Cortex of kidney (tissue), 1 donor: ENCODE measurements at places on chromosomes 7 and 10.

GRCh38 chr10:24617771-24618396 is 105.8 kb downstream of the ARHGAP21 start:
- no peak for DNase-seq

DNA sequence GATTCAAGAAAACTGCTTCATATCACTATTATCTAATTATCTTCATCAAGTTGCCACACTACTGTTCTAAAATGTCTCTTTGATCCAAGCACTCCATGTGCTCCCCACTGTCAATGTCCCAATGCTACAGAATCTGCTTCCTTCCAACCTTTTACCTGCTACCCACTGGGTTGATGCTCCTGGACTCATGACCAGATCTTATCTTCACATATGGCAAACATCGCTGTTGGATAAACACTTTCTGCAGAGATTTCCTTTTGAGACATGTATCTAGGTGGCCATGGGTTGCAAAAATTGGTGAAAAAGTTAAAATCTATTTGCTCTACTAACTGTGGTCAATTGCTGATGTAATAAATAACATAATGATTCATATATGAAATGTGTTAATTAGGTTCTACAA is 24.5 kb upstream of the SEMA3C start:
- DNase-seq, result no peak

DNA sequence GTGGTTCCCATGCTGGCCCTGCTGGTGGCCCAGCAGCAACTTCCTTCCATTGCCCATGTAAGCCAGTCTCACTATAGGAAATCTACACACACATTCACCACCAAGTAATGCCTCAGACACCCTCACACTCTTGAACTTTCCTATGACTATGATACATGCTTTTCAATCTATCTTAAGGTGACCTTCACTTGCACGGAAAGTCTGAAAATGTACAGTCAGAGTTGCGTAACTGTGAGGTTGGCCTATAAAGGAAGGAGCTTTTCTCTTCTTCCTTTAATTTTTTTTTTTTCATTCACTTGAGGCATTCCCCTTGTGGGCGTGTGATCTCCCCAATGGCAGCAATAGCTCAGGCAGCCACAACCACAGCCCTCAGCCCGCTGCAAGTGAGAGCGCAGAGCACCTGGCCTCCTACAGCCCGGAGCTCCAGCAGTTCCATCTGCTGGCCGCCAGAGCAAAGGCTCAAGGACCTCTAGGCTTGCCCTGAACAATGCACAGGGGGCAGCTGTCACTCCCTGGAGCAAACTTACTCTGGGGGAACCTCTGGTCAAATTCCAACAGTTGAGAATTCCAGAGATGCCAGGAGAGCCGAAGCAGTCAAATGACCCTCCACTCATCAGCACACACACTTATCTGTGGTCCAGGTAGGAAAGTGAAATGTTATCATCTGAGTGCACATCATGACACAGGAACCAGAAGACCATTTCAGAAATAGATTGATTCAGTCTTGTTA is 123.1 kb upstream of the ADO start:
- no peak for DNase-seq

DNA sequence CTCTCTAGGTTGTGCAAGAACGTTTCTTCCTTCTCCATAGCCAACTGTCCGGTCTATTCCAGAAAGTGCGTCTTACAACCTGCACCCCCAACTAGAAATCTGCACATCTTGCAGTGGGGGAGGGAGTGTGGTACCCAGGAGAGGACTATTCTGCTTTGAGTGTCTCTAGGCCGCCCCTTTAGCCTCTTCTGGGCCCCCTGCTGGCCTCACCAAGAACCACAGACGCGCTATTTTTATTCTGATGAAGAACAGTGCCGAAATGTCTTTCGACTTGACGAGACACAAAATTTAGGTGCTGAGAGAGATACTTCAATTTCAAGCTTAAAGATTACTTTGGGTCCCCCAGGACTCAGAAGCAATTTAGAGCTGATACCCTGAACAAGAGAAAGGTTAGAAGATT is 1.0 kb downstream of the CNPY1 start:
- DNase-seq, result no peak

- no peak for DNase-seq
These were observed 494.0 kb downstream of the MAGI2 start for GRCh38 chr7:78959477-78959876.

DNA sequence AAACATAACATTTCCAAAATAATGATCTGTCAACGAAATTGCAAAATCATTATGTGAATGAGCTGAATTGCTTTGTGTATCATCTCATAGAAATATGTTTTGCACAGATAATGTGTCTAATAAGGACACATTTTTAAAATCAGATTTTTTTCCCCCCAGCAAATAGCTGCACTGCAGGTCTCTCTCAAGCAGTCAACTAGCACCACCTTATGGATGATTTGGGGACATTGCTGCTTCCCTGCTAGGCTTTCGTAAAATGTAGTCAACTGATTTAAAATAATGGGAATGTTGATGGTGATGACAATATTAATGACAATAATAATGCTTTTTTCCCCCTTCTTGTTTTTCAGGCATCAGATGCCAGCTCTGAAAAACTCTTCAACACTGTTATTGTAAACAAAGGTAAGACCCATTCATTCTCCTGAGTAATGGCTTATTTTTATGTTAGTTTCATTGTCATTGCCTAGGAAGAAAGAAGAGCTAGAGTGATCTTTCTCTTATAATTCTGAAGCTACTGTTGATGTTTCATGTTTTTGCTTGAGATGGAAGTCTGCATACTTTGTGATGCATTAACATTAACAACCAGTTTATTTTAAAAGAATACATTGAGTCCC is 433.6 kb upstream of the GALNT17 start:
- no peak for DNase-seq

- DNase-seq, result no peak
These were observed 7.3 kb downstream of the WDFY4 start for GRCh38 chr10:48691812-48692528.

DNA sequence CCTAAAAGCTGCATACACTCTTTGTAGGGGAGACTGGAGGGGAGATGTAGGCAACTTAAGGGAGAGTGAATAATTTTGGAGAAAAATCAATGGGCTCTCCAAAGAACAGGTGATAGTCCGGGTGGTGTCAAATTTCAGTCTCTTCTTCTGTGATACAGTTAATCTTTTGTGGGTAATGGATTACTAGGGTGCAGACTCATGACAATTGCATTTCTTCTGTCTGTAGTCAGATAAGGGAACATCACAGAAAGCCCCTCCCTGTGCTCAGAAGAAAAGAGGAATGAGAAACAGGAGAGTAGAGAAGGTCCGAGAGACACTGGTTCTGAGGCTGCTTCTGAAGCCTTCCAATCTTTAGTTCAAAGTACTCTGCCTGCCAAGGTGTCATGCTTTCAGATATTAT is 1140.7 kb upstream of the LRRN3 start:
- no peak for DNase-seq

- DNase-seq, result no peak
These were observed 158.1 kb upstream of the PHF14 start for GRCh38 chr7:10815546-10815945.

GRCh38 chr7:2929321-2930201 is 85.5 kb upstream of the GNA12 start:
- DNase-seq, result no peak

DNA sequence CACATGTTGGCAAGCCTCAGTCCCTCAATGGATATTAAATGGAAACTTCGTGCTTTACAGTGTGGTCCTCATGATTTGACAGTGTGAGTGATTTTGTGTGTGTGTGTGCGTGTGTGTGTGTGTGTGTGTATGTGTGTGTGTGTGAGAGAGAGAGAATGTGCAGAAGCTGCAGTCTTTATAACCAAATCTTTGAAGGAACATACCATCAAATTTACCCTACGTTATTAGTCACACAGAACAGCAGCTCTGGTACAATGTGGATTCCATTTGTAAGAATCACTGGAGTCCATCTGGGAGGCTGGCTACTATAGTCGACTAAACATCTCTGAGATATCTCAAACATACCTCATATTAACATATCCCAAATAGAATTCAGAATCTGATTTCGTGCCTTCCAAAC is 928.0 kb upstream of the POT1 start:
- no peak for DNase-seq

GRCh38 chr10:50565301-50566083 is 58.3 kb downstream of the SGMS1 start:
- DNase-seq, result no peak

DNA sequence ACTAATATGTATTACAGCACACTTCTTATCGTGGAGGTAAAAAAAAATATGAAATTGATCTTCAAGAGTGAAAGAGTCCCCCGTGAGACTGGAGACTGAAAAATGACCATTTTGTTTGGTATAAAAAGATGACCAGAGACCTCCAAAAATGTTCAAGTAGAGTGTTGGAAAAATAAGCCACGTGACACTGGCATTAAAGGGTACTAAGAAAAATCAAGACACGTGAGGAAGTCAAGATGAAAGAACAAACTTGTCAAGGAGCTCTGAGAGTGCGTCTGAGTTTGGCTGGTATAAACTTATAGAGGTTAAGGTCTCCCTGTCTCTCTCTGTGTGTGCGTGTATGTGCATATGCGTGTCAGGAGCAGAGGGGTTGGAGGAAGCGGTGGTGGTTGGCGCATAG is 362.7 kb upstream of the COBL start:
- no peak for DNase-seq
